ENCODE measurements at places on chromosomes 2 and 18. TPM values are rescaled to one million over a fixed set of nuclear protein-coding genes. Genes with fewer than 3 reads are reported as not detected.

Gene AMER3
- total RNA-seq = not detected

Gene PLEK
- 0.11 TPM for total RNA-seq

Gene C2orf69
- total RNA-seq = 11.4 TPM

Gene SCN1A
- not detected for total RNA-seq

Gene CNRIP1
- 73.8 TPM for total RNA-seq

Gene SIX3
- total RNA-seq = not detected

Gene QPCT
- 12.8 TPM for total RNA-seq

Gene RUFY4
- total RNA-seq = not detected

Gene METTL4
- total RNA-seq = 16.1 TPM

Gene CERKL
- not detected for total RNA-seq

Gene SCLY
- 28.6 TPM for total RNA-seq

Gene DPP10
- total RNA-seq = not detected
